ENCODE measurements at places on chromosomes 11 and 22.

DNA sequence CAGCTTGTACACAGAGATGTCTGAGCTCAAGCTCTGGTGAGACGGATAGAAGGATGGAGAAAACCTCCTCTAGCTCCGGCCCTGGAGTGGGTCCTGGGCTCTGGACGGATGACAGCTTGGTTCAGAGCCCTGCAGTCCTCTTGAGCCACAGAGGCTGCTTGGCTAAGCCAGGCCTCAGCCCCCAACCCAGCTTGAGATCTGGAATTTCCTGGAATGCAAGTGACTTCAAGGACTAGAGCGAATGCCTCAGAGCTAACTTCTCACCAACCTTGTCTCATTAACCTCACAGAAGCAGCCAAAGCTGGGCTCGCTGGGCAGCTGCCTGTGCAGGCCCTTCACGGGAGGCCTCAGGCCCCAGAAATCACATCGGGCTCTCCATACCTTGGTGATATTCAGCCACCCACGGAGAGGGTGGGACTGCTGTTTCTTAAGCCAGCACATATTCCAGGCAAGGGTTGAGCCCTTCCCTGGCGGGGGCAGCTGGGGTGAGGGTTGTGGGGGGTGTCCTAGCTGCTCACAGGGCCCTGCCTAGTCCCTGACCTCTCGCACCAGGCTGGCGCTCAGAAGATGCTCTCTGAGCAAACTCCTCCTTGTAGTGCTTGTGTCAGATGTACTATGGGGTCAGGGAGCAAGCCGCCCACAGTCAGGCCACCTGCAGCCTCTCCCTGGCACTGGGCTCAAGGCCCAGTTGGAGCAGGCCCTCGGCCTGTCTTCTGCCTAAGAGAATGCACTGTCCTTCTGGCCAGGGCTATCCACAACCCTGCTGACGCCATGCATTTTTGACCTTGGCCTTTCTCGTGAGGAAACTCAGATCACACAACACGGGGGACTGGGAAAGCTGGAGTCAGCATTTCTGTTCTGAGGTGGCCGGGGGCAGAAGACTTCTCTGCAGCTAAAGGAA, 73.6 kb upstream of the TTLL12 start:
- no peak for DNase-seq

DNA sequence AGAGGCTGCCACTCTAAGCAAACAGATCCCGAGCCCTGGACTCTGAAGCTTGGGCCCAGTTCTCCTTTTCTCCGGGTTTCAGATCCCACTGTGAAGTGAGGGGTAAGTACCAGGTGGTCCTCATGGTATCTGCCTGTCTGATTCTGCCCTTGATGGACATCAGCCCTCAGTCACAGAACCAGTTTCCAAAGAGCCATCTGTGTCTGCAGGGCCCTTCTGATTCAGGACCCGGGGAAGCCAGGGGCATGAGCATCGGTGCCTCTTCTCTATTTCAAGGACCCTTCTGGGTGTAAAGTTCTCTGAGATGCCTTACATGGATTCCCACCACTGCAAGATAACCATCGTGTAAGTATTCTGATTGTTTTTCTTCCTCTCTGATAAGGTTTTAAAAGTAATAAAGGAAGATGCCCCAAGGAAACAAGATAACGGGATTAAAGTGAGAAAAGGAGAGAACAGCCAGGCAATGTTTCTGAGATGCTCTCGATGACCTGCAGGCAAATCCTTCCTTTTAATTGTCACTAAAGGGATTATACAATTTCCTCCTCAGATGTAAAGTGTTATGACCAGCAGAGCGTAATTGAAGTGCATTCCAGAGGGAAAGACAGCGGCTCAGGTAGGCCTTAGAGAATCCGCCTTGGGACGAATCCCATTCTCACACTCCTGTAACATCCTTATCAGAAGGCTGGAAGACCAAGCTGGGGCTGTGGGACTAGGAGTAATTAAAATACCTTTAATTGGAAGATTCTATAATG, 924.3 kb downstream of the TBC1D22A start:
- DNase-seq = no peak

GRCh38 chr22:28647216-28647615, 32.4 kb downstream of the TTC28 start:
- DNase-seq = no peak

GRCh38 chr11:2797121-2797711, 88.4 kb downstream of the CDKN1C start:
- DNase-seq = no peak

GRCh38 chr11:4191031-4191571, 96.5 kb downstream of the RRM1 start:
- no peak for DNase-seq

- no peak for DNase-seq
These were observed 17.2 kb downstream of the PPFIBP2 start for GRCh38 chr11:7531011-7531410.

GRCh38 chr11:131668500-131669400, 298.3 kb downstream of the NTM start:
- peak; percentile 35 for DNase-seq

- no peak for DNase-seq
These were observed 667 bp downstream of the RAB6A start for GRCh38 chr11:73760135-73760678.

DNA sequence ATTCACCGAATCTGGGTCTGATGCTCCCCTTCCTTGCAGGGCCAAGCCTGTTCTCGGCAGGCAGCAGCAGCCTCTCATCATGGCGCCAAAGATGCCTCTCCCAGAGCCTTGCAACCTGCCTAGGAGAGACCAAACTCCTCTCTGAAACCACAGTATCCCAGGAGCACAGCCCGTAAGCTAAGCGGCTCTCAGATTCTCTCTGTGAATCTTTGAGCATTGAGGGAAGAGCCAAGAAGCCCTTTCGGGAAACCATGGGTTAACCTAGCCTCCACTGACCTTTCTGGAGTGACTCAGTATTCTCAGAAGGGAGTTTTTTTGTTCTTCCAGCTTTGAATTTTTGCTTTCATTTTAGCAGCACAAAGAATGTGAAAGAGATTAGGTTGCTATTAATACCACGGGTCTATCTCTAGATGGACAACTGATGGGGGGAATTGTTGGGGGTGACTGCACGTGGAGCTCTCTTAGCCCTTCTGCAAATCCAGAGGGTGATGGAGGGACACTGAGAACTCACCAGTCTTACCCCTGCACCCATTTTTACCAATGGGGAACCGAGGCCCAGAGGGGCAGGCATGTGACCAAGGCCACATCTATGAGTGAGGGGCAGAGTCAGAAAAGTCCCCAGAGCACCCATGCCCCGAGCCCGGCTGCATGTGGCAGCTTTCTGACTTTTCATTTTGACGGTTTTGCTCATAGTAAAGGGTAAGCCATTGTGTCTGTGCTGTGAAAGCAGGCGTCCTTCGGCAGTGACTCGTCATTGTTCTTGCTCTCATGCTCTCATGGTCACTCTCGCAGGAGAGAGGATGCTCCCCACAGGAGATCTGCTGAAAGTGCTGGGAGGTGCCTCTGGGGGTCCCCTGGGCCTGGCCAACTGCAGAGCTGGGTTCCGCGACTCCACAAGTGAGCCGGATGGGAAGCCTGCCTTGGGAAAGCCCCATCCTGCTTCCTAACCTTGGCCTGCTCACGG, 36.0 kb downstream of the IRAG1 start:
- no peak for DNase-seq

DNA sequence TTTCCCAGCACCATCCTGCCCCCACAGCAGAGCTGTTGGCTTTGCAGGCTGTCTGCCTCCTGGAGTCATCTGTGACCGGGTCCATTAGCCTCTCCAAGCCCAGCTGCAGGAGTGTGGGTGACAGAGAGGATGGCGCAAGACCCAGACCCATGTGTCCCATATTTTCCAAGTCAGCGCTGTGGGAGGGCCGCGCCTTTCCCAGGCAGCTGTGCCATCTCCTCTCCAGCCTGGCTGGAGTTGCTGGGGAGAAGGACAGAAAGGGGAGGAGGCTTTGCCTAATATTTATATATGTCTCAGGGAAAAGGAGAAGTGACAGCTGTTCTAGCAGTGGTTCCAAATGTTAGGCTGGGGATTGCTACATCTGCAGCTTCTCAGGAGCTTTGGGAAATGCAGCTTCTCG, 15.7 kb downstream of the DTX4 start:
- no peak for DNase-seq

GRCh38 chr11:83691451-83691950, 405.3 kb upstream of the CCDC90B start:
- DNase-seq = no peak

- no peak for DNase-seq
These were observed 151.5 kb upstream of the CTSC start for GRCh38 chr11:88489030-88489429.

GRCh38 chr11:95299078-95299679, 68.2 kb upstream of the SESN3 start:
- peak; percentile 6 for DNase-seq

DNA sequence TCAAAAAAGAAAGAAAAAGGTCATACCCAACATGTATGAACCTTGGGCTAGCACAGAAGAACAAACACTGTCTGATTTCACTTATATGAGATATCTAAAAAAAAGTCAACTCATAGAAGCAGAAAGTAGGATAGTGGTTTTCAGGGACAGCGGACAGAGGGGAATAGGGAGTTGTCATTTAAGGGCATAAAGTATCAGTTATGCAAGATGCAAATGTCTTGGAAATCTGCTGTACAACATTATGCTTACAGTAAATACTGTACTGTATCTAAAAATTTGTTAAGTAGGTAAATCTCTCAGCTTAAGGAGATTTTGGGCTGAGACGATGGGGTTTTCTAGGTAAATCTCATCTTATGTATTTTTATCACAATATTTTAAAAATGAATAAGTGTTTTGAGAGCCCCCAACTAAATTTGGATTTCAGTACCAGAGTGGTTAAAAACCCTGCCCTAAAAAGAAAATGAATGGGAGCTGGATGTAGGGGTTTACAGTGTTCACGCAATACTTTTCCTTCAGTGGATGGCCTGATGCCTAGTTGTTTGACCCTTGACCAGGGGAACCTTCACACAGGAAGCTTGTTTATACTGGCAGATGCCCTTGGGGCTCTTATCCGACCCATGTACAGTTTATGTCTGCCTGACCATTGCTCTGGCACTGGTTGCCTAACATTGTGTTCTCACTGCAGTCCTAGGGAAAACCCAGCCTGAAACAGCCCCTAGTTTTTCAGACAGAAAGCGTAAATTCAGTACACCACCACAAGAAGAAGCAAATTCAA, 34.8 kb downstream of the SLC22A9 start:
- no peak for DNase-seq

DNA sequence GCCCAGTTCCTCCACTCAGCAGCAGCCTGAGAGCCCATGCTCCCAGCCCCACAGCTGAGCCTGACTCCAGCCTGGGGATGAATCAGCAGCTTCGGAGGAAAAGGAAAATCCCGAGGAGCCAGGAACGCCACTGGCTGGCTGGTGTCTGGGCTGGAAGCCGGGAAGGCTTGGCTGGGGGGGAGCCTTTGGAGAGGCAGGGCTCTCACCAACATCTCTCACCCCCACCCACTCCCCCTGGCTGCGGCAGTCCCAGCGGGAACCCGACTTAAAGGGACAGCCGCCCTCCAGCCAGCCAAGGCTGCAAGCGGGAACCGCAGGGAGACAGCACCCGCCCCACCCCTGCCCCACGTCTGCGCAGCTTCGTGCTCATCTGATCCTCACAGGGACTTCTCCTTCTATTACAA, 28.4 kb downstream of the KIAA0930 start:
- DNase-seq = no peak

- DNase-seq = no peak
These were observed 107.7 kb upstream of the B3GAT1 start for GRCh38 chr11:134519788-134520187.

- no peak for DNase-seq
These were observed 447.0 kb downstream of the AASDHPPT start for GRCh38 chr11:106524436-106524835.

- no peak for DNase-seq
These were observed 257.6 kb downstream of the NELL1 start for GRCh38 chr11:20926799-20927540.

DNA sequence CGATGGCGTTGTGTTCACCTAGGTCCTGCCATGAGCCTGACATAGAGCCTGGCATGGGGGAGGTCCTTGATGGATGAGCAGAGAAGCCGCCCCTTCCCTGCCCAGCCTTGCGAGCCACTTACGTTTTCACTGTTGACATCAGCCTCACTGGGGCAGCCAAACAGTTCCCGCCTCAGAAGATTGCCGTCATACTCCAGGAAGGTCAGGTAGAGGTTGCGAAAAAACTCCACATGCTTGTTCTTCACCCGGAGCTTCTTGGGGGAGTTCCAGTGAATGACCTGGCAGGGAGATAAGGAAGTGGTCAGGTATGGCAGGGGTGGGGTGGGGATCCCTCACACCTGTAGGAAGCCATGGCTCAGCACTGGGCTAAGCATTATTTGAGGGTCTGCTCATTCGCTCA, 279.3 kb upstream of the SYN3 start:
- DNase-seq = no peak

GRCh38 chr11:106133529-106133928, 56.1 kb downstream of the AASDHPPT start:
- DNase-seq = no peak

DNA sequence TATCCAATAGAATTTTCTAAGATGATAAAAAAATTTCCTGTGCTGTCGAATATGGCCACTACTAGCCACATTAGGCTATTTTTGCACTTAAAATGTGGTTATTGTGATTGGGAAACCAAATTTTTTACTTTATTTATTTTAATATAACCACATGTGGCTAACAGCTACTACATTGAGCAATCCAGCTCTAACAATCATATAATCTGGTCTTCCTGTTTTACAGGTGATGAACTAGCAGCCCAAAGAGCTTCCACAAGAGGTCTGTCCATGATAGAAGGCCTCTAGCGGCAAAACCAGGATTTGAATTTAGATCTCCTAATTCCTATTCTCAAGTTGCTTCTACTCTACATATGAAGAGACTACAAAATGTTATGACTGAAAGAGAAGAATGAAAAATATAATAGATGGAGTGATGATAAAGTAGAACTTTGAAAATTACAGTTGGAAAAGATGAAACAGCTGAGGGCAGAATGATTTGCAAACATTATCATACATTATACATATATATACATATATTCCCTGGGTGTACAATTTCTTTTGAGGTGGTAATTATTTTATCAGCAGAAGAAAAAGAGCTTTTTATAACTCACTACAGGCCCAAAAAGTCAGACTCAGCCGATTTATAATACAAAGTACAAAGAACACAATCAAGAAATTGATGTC, 363.5 kb upstream of the PITPNB start:
- DNase-seq = no peak

DNA sequence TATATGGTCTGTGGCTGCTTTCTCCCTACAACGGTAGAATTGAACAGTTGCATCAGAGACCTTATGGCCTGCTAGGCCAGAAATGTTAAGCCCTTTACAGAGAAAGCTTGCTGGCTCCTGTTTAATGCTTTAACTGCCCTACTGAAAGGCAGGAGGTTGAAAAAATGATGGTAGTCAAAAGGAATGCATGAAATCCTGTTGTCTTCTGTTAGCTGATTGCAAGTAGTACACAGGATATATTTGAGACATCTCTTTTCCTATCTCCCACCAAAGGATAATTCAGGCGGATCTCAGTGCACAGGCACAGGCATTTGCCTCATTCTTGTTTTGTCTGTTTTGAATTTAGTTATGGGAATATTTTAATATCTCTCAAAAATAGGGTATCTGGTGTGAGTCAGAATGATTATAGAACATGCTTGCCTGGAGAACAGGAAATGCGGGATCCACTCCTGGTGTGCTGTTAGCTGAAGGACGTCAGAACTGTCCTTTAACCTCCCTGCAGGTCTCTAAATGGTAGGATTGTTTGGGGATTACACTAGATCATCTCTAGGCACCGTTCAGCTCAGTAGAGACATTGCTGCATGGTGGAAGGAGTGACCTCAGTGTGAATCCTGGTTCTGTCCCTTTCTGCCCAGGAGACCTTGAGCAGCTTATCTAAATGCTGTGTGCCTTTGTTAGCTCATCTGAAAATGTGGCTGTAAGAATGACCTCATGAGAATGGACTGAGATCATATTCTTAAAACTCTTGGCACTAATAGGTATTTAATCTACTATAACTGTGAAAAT, 49.5 kb downstream of the PACS1 start:
- DNase-seq = no peak

Measured in stimulated activated CD4-positive, alpha-beta T cell treated with anti-CD3 and anti-CD28 coated beads, Interleukin-4, amount 100 ng/mL, for 24 hours (primary cell).